CD4-positive, alpha-beta T cell treated with Interleukin-15 for 4 hours (primary cell): ENCODE measurements at places on chromosomes 5 and 9.
A peak's percentile ranks its signal among the peaks of the same experiment; 100 is the strongest.

GRCh38 chr9:38343037-38343436 is 49.5 kb upstream of the ALDH1B1 start:
- DNase-seq: no peak

DNA sequence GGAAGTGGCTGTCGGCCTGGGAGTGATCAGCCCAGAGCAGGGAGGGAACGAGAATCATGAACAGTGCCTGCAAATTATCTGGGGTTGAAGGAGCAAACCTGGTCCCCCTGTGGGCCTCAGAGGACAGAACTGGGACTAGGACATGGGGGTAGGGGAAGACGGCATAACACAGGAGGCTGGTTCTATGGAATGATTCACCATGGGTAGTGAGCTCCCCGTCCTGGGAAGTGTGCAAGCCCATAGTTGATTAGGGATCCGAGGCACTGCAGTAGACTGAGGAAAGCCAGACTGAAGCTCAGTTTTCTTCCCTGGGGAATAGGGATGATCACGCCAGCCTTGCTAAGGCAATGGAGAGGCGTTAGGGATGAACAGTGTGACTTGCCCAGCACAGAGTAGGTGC is 5.6 kb downstream of the ADGRD2 start:
- no peak for DNase-seq

DNA sequence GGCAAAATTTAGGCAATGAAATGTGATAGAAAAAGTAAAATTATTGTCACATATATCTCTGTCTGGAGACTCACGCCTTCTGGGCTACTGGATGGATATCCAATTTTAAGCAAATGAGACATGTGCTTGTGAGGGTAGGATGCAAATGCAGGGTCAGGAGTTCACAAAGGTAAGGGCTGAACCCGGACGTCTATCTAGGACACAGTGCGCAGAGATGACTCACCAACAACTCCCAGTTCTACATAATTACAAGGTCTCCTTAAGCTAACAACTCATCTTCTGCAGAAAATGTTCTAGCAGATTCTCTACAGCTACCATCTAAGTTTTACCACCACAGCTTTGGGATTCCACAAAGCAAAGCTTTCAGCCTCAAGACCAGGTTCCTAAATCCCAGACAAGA is 160.5 kb downstream of the ENTREP1 start:
- DNase-seq: peak; percentile 13

DNA sequence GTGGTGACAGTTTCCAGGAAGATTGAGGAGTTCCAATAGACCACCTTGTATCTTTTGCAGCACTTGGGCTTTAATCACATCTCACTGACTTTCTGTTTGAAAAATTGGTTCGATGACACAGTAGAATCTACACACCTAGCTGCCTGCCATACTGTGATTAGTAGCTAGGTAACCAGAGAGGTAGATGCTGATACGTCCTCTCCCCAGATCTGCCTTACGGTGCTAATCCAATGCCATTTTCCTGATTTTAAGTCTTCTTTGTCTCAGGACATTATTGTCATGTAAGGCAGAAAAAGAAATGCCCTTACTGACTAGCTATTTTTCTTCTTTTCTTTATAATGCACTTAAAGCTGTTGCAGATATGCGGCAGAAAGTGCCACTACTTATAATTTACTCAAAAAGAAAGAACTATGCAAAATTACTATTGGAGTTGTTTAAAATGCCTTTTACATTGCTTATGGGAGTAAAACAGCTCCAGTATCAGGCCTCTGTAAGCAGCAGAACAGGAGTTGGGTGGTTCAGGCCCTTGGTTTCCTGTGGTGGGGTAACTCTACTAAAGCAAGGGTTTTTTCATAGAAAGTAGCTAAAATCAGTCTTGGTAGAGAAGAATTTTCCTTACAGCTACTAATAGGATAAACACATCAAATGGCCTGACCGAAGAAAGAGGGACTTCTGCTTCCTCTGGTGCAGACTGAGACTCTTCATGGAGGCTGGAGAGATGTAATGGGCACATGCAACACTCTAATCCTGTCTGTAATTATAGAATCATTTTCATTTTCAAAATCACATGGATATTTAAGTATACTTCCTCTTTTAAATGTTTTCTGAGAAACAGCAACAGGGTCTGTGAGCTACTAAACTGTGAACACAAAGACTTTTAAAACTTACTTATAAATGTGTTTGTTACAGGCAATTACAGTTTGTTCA is 177.2 kb downstream of the MAPKAP1 start:
- no peak for DNase-seq

DNA sequence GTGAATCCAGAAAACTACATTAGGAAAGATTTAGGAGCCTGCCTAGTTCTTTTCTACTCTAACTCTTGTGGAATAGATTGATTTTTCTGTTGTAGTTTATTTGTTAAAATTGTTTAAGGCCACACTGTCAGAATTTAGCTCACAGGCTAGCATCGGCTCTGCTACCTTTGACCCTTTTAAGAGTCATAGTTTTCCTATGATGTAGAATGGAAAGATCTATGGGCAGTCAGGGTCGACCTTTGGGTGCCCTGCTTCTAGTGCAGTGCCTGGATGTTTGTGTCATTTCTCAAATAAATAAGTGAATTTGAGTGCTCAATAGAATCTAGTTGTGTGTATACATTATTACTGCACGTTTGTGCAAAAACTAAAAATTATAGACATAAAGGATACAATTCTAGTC is 38.7 kb downstream of the BASP1 start:
- DNase-seq: no peak

DNA sequence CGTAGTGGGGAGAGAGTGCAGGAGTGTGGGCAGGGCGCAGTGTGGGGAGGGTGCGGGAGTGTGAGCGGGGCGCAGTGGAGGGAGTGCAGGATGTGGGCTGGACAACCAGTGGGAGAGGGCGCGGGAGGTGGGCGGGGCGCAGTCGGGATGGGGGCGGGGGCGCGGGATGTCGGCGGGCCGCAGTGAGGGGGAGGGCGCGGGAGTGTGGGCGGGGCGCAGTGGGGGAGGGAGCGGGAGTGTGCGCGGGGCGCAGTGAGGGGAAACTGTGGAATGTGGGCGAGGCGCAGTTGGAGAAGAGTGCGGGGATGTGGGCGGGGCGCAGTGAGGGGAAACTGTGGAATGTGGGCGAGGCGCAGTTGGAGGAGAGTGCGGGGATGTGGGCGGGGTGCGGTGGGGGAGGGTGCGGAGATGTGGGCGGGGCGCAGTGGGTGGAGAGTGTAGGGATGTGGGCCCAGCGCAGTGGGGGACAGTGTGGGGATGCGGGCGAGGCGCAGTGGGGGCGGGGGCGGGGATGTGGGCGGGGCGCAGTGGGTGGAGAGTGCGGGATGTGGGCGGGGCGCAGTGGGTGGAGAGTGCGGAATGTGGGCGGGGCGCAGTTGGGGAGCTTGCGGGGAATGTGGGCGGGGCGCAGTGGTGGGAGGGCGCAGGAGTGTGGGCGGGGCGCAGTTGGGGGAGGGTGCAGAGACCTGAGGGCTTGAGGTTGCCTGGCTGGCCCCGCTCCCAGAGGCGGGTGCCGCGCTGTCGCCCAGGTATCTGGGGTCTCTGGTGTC is at the start of gene NXNL2:
Gene NXNL2 (plus strand): TSS at position 723 of the 770 bp plus-strand sequence. CDS start 257 bp downstream, outside the sequence.
- peak; percentile 6 for DNase-seq

- no peak for DNase-seq
Observed at GRCh38 chr5:132298298-132299212, 4.4 kb downstream of the SLC22A4 start.

DNA sequence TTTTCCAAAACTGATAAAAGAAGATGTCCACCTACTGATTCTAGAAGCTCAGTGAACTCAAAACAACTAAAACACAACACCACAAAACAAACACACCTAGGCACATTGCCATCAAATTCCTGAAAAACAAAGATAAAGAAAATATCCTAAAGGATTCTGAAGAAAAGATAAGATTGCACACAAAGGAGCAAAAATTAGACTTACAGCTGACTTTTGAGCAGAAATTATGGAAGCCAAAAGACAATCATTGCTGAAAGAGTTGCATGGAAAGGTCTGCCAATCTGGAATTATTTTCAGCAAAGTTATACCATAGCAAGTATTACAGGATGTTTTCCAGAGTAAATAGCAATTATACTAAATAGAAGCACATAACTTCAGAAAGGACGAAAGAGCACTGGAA is 128.2 kb upstream of the IRX2 start:
- no peak for DNase-seq

DNA sequence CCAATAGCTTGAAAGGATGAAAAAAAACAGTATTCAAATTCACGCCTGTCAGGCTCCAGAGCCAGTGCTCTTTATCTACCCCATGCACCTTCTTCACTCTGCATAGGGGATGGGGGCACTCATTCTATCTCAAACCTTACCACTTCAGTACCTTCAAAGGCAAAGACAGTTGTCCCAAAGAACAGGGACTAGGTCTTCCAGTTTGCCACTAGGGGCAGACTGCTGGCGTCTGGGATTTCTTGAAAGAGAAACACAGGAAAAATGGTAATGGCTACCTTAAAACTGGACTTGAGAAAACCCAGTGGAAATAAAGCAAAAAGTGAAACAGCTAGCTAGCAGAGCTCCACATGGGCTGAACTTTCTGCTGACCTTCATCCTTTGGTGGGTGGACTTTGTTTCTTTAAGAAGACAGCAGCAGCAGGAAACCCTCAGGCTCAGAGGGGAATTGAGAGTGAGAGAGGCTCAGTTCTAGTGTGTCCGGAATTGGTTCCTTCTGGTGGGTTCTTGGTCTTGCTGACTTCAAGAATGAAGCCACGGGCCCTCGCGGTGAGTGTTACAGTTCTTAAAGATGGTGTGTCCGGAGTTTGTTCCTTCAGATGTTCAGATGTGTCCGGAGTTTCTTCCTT is 41.0 kb upstream of the SLC36A1 start:
- DNase-seq: no peak

GRCh38 chr9:126125577-126125976 is 201.1 kb upstream of the MVB12B start:
- no peak for DNase-seq

DNA sequence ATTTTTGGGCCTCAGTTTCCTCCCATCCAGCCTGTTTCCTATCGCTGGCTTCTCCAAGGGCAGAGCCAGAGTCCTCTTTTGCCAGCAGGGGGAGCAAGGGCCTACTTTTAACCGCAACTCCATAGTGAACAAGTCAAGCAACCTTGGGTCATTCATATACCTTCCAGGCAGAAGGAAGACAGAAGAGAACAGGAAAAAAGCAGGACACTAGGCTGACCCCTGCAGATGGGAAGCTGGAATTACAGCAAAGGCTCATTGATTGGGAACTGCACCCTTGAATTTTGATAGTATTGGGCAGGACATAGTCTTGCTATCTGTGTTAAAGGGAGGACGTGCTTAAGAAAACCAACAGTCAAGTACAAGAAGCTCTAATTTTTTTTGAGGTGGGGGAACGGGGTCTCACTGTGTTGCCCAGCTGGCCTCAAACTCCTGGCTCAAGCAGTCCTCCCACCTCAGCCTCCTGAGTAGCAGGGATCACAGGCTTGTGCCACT is 30.1 kb downstream of the QRFP start:
- DNase-seq: peak; percentile 45

- DNase-seq: no peak
Observed at GRCh38 chr5:164431634-164432304, 926.4 kb downstream of the MAT2B start.

GRCh38 chr9:9319007-9319406 is 1293.8 kb downstream of the PTPRD start:
- no peak for DNase-seq

DNA sequence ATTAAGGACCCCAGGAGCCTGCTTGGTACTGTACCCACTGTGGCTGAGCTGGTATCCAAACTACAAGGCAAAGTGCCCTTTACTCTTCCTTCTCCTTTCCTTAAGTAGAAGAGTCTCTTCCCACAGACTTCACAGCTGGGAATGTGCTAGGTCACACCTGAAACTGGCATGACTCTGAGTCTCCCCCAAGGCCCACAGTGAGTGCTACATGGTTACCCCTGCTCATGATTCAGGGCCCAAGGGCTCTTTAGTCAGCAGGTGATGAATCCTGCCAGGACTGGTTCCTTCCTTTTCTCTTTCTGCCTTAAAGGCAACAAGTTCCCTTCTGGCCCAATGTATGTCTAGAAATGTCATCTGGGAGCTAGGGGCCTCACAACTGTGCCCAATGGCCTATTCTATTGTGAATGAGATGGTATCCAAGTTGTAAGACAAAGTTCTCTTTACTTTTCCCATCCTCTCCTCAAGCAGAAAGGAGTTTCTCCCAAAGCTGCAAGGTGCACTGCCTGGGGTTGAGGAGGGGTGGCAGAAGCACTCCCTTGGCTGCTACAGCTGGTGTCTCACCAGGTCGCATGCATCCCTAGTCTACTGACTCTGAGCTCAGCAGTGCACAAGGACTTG is 134.4 kb downstream of the TMEM38B start:
- no peak for DNase-seq

DNA sequence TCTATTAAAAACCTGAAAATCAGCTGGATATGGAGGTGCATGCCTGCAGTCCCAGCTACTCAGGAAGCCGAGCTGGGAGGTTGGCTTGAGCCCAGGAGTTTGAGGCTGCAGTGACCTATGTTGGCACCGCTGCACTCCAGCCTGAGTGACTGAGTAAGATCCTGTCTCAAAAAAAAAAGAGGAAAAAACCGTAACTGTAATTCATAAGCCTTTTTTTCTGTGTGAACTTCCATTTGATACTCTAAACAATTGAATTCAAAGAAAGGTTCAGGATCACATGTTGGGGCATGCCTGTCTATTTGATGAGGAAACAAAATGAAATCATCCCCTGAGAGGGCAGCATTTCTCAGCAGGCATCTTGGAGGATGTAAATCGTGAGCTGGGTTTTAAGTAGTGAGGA is 38.8 kb downstream of the ITGA2 start:
- DNase-seq: no peak

DNA sequence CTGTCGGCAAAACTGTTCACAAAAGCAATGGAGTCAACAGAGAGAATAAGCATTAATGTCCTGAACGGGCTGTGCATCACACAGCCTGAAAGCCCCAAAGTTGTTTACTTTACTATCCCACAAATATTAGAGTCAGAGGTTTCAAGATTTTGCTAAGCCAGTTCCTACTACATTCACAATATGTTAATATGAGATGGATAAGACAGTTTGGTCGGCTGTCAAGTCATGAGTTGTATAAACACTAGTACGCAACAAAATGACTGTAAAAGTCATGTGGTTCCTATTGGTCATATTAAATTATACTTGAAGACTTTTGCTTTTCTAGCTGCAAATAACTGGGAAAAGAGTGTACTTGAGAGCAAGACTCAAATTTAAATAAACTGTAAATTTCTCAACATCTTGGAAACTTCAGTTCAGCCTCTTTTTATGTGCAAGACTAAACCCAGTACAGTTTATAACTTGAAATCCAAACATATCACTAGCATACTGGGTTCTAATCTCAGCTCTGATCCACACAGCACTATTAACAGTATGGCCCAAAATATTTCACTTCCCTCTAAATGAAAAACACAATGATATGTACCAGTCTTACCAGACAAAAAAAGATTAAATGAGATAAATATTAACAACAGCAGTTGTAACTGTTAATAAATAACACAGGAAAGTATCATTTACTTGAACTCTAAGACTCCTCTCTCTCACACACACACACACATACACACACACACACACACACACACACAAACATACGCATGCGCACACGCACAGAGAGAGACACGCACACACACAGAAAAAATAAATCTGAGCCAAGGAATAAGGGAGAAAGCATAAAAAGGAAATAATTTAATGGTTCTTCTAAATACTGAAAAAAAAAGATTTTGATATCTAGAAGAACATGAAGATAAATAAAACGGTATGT is 33.1 kb downstream of the FANCC start:
- no peak for DNase-seq

- DNase-seq: no peak
Observed at GRCh38 chr9:126374366-126374781, 47.7 kb downstream of the MVB12B start.
